NCI-H774 (cell line): ENCODE measurements at places on chromosomes 12 and 14.

DNA sequence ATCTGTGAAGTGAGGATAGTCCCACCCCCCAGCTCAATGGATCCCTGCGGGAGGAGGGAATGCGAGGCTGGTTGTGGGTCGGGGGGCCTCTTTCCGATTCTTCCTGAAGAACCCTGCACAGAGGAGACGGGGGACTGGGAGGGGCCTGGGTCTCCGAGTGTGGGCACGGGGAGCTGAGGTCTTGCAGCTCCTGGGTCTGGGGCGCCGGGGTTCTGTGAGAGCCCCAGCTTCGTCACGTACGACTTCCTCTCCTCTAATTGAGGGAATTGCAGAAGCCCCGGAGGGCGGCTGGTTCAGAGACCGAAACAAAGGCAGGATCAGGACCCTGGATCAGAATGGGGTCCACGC is 66.6 kb downstream of the DIO3 start:
- DNase-seq = no peak

GRCh38 chr12:13734584-13735152 is 246.7 kb downstream of the GRIN2B start:
- DNase-seq = no peak

- peak; percentile 72 for DNase-seq
Observed at GRCh38 chr12:110100315-110100970, 23.7 kb upstream of the IFT81 start.

DNA sequence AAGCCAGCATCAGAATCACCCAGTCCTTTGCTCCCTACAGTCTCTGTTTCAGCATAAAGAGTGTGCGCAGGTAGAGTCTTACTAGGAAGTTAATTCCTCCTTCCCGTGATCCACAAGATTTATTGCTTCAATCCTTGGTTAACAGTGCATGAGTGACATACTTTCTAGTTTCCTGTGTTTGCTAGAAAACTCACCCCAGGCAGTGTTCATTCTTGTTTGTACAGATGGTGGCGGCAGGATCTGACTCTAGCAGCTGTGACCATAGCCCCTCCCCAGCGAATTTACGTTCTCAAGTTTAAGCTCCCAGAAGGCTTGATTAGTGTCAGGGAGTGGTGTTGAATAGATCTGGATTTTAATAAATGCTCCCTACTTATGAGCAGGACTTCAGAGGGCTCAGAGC is 75.9 kb upstream of the ANO2 start:
- no peak for DNase-seq

- no peak for DNase-seq
Observed at GRCh38 chr12:19709889-19710288, 270.6 kb downstream of the AEBP2 start.

GRCh38 chr12:126761420-126761819 is 1505.5 kb upstream of the TMEM132C start:
- no peak for DNase-seq
